ENCODE measurements at places on chromosomes 6 and 20.
A peak's percentile ranks its signal among the peaks of the same experiment; 100 is the strongest.

DNA sequence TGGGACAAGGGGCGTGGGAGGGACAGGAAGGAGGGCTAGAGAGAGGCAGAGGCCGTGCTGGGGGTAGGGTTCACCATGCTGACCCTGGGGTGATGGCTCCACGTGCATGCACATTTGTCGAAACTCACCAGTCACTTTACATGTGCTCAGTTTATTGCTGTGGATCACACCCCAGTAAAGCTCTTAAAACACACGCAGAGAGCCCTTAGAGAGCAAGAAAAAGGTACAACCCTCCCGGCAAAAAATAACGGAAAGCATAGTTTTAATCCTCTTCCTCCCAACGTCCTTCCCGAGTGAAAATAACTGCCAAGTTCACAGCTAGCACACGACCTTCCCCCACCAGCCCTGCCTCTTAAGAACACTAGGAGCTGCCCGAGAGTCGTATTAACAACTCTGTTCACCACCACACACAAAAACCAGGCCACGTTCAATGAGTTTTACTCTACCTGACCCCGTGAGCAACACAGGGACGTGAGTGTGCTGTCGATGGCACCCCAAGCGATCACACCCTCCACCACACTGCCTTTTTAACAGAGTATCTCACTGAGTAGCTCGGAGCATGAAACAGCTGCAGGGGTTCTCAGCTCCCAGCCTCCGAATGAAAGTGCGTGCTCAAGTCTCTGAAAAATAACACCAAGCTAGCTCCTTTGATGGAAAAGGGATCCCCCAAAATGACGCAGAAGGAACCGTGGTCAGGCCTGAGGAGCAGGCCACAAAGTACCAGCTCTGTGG lies 39.7 kb downstream of the TAF4 start:
- peak; percentile 57 for DNase-seq

DNA sequence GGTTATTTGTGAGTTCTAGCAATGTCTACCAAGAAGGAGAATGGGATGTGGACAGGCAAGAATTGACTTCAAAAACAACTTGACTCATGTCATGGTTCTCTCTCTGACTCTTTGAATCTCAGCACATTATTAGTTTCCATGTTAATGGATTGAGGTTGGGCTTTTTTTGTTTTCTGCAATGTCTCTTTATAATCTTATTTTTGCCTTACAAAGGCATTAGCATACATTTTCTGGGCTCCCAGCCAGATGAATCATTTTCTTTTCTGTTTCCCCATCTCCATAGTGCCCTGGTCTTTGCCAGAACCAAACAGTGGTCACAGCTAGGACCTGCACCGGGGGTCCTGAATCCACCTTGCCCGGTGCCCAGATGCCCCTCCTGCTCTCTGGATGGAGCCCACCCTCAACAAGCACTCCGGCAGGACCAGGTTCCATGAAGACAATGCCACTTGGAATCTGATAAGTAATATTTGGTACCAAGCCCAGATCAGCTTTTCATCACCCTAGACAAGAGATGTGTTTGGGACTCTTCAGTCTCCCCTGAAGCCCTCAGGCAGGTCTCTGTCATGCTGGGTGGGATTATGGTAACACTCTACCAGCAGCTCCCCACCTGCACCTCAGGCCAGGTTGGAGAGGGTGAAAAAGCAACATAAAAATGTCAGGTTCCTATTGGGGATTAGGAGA lies 266.7 kb upstream of the SULF2 start:
- no peak for DNase-seq

DNA sequence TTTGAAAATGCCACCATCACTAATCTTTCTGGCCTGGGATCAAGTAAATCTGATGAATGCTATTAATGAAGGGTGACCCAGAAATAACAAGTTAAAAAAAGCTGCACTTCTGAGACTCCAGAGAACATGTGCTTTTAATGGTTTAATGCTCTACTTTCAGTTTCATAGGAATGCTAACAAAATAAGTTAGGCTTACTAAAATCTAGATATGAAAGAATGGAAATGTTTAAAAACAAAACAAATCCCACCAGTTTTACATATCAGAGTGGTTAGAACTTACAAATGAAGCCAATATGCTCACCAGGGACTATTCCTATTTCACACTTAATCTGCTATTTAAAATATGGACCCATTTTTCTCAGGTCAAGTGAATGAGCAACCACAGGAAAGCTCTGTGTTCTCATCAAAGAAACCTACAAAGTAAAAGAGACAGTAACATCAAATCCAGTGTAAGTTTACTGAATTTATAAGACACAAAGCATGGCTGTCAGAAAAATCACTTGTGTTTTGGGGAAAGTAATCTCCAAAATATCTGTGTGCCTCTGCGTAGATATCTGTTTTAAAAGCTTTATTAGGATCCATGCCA lies 40.3 kb downstream of the FYN start:
- no peak for DNase-seq

DNA sequence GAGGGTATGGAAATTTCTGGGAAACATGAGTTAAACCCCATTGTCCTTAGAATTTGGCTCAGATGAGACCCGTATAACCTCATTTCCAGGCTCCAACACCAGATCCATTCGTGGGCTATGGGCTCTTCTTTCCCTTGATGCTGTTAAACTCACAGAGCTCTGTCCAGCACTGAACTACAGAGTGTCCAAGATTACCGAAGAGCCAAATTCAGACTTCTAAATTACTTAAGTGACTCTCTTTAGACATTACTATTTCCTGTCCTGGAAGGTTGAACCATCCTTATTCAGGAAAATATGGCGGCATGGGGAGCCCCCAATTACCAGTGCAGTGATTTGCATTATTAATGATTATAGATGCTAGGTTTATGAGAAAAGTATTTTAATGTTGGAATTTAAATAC lies 124.9 kb upstream of the EDN1 start:
- DNase-seq = no peak

DNA sequence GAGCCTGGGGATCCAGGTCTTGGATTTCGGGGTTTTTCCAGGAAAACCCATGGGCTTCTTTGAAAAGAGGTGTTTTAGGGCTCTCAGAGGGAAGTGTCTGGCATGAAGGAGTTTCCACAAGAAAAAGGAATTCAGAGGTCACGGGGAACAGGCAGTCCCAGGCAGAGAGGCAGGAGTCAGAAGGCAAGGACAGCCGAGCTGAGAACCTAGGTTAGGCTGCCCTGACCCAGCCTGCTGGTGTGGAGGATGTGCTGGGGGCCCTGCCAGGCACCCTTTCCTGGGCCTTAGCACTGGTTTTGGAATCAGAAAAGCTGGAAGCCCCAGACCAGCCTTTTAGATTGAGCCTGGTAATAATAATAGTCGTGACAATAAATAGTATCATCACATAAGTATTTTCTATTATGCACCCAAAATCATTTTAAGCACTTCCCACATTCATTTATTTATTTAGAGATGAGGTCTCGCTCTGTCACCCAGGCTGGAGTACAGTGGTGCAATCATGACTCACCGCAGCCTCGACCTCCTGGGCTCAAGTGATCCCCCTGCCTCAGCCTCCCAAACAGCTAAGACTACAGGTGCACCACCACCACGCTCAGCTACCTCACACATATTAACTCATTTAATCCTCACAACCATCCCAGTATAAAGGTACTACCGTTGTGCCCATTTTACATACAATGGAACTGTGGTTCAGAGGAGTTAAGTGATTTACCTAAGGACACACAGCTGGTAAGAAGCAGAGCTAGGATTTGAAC lies 19.9 kb downstream of the TGM2 start:
- DNase-seq = no peak

- DNase-seq = no peak
These were observed 74.3 kb downstream of the RIPOR3 start for GRCh38 chr20:50617022-50617421.

DNA sequence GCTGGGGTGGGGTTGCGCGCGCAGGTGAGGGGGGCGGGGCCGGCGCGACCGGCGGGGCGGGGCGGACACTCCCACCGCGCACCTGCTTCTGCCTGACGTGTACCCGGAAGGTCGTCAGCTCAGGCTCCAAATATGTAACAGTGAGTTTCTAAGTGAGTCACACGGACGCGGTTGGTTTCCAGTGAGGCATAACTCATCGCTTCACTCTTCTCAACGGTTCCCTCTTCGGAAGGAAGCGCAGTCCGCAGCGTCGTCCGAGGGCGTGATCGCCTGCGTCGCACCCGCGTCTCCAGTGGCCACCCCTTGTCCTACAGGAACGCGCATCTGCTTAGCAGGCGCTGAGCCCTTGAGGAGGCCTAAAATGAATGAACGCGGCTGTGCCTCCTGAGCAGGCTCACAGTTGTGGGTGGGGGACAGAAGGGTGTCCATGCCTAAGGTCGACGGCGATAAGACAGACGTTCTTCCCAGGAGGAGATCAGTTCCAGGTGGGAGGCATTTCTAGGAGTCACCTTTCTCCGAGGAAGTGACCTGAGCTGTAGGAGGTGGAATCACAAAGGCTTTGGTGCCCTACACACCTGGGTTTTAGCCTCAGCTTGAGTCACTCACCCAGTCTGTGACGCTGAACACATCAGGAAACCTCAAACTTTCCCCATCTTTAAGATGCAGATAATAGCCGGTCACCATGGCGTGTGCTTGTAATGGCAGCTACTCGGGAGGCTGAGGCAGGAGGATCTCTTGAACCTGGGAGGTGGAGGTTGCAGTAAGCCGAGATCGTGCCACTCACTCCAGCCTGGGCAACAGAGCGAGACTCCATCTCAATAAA lies 50.9 kb upstream of the EZR start:
- DNase-seq = no peak

DNA sequence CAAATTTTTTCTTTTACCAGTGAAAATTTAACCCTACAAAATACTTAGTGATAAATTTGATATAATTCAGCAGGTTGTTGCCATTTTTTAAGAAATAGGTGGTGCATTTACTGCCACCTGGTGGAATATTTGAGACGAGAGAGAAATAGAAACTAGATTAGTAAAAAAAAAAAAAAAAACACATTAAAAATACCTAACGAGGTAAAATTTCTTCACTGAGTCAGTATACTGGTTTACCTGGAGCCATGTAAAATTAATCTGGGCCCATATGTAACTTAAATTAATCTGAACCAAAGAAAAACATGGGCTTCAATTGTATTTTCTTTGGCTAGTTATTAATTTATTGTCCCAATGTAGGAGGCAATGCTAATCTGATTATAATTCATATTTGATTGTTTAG lies 520.8 kb downstream of the EPM2A start:
- DNase-seq = no peak
